Panc1 (cell line): ENCODE measurements at places on chromosomes 2 and 18. TPM values are rescaled to one million over a fixed set of nuclear protein-coding genes. Genes with fewer than 3 reads are reported as not detected.

- no peak for DNase-seq
These were observed 108.3 kb downstream of the SMAD7 start for GRCh38 chr18:48842259-48843061.

GRCh38 chr2:105827351-105828096, 82.8 kb downstream of the NCK2 start:
- no peak for DNase-seq

DSC2 gene
- total RNA-seq: 2.7 TPM

- no peak for DNase-seq
These were observed 27.5 kb downstream of the MEIS1 start for GRCh38 chr2:66462501-66462825.

- no peak for DNase-seq
These were observed 247.5 kb downstream of the MREG start for GRCh38 chr2:215765729-215766360.

PLGLB2 gene
- not detected for total RNA-seq

GRCh38 chr2:232838406-232838874, 31.6 kb upstream of the SNORC start:
- DNase-seq: no peak

PTMA gene
- total RNA-seq: 1,390 TPM

- no peak for DNase-seq
These were observed 396.5 kb downstream of the CCDC85A start for GRCh38 chr2:56580242-56580641.

DNA sequence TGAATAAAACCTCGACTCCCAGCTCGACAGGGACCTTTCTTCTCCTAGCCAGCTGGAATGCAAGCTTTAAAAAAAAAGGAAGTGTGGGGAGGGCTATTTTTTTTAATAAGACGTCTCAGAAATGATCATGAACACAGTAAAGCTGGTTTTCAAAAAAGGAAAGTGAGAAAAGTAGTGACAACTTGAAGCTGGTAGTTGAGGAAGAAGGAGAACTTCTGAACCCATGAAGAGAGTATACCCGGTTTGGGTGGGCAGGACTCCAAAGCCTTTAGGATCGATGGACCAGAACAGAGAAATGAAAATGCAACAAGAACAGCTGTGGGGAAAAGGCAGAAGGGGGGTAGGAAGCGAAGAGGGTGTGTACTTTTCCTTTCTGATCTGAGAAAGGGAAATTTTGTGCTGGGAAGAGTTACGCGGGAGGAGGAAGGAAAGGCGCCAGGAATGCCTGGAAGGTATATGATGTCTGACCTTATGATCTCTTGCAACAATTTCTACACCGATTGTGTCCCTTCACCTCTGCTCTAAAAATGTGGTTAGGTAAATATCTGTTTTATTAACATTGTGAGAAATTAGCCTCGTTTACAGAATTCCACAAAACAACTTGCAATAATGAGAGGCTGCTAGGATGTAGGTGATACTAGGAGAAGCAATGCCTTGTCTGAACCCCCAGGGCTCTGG, 22.6 kb upstream of the CYP1B1 start:
- no peak for DNase-seq
